ENCODE measurements at places on chromosomes 7 and 10. TPM values are rescaled to one million over a fixed set of nuclear protein-coding genes. Genes with fewer than 3 reads are reported as not detected.

The EBF3 gene
- 2.3 TPM for polyA plus RNA-seq

The PRPS1L1 gene
- not detected for polyA plus RNA-seq

The SPDYE5 gene
- 0.88 TPM for polyA plus RNA-seq

The OR2A42 gene
- polyA plus RNA-seq = 3.3 TPM

The EPO gene
- not detected for polyA plus RNA-seq

The CPA5 gene
- polyA plus RNA-seq = not detected

The VSTM4 gene
- 13.9 TPM for polyA plus RNA-seq

The AKR1C2 gene
- polyA plus RNA-seq = 7.1 TPM

GRCh38 chr7:111105269-111105668, 14.3 kb downstream of the LRRN3 start:
- no peak for DNase-seq

GRCh38 chr7:151511946-151512345, 7.7 kb downstream of the RHEB start:
- DNase-seq = no peak

DNA sequence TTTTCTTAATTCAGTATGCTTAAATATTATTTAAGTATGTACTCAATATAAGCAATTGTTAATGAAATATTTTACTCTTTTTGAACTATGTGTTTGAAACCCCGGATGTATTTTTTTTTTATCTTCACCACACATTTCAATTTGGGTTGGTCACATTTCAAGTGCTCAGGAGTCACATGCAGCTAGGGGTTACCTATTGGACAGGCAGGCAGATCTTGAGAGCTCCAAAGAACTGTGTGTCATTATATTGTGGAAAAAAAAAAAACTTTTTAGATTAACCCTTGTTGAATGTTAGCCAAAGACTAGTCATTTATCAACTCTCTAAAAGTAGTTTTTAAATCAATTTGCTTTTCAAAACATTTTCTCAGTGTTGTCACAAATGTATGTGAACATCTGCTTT, 37.2 kb downstream of the IKZF1 start:
- no peak for DNase-seq

DNA sequence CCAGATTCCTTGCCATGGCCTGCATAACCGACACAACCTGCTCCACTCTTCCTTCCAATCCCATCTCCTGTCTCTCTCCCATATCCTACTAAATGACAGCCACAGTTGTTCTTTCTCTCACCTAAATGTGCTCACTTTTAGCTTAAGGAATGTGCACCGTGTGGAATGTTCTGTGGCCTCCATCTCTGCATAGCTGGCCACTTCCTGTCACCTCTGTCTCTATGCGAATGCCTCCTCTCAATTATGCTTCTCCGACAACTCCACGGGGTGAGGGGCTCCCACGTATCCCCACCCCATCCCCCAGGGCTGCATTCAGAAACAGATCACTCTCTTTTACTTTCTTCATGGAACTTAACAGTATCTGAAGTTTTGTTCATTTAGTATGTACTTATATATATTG, 110.7 kb downstream of the RAB18 start:
- no peak for DNase-seq

DNA sequence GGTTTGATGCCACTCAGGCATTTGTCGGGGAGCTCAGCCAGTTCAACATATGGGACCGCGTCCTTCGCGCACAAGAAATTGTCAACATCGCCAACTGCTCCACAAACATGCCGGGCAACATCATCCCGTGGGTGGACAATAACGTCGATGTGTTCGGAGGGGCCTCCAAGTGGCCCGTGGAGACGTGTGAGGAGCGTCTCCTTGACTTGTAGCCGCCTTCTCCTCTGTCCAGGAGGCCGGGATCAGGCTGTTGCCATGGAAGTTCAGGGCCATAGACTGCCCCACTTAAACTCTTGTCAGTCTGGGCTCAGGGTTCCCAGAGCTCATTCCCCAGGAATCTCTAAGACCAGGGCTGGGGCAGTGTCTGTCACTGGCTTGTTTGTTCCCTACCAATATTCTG, 11.3 kb downstream of the NPTX2 start:
- DNase-seq = no peak

DNA sequence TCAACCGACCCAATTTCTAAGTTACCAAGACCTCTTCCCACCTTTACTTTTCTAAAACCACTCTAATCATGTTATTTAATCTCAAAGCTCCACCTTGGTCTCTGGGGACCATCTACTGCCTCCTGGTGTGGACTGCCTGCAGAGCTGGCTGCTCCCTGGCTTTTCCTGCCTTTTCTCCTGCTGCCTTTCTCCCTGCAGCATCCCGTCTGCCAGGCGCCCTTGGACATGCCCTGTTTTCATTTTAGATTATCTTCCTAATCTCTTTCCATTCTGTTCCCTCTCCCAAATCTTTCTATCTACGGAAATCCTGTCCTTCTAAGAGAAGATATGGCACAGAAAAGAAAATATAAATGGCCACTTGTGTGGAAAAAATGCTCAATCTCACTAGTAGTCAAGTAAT, 23.1 kb downstream of the TCAF1 start:
- no peak for DNase-seq

DNA sequence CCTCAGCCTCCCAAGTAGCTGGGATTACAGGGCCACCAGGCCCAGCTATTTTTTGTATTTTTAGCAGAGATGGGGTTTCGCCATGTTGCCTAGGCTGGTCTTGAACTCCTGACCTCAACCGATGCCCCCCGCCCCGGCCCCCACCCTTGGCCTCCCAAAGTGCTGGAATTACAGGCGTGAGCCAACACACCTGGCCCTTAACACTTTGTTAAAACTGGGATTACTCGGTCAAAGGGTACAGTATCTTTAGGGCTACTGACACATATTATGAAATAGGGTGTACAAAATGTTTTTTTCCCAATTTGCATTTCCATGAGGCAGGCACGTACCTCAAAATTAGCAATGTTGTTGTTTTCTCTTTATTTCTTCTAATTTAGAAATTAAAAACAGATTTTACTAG, 11.5 kb downstream of the NUDT5 start:
- DNase-seq = no peak

DNA sequence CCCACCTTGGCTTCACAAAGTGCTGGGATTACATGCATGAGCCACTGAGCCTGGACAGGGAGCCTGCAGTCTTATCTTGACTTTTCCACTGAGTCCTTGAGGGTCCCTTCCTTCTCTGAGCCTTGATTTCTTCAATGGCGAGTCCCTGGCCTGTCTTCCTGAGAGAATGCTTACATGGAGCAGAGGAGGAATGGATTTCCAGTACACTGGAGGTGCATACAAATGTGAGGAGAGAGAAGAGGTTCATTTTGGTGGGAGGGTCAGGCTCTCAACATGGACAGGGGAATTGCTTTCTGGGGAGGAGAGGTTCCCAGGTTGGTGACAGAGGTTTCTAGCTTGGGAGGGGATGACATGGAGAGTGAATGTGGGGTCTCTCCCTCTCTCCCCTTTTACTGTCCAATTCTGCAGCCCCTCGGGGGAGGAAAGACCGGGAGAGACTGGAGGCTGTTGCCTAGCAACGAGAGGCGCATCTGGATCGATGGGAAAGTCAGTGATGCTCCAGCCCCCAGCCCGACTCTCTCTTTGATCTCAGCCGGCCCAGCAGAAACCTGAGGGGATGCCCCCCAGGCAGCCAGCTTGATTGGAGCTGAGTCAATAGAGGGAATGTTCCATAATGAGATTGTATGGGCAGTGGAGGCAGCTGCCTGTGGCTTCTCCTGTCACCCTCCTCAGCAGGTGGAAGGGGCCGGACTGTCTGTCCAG, 14.8 kb downstream of the SRRM3 start:
- no peak for DNase-seq

DNA sequence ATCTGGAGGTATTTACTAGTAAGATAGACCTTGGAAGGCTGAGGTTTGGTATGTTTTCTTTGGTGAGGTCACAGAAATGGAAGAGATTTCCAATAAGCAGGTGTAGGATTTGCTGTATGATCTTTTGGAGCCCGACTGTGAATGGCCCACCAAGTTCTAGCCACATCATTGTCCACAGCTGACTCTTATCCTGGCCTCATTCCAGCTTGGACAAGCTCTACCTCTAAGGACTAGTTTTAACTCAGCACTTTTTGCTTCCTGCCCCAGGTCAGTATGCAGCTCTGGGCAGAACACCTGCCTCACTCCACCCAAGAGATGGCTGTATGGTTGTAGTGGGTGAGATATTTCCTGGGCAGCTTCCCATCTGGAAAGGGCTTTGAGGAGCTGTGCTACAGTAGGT, 6.1 kb upstream of the CPA4 start:
- no peak for DNase-seq

Measured in left renal cortex interstitium (tissue), 4 donors.